ENCODE measurements at places on chromosomes 5 and 9.

DNA sequence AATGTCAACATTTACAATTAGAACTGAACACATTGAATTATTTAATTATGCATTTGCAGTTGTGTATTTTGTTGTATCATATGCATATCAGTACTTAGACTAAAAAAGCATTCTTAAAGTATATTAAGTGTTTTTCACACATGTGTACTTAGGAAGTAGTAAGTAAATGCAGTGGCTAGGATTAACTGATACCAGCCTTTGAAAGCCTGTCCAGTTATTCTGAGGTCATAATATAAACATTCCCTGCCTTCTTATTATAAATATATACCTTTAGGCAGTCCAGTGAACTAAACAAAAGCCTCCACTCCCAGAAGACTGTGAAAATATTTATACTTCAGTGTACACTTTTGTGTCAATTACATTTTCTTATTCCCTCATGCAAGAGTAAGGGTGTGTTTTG is 83.8 kb downstream of the TLE4 start:
- DNase-seq, result no peak

DNA sequence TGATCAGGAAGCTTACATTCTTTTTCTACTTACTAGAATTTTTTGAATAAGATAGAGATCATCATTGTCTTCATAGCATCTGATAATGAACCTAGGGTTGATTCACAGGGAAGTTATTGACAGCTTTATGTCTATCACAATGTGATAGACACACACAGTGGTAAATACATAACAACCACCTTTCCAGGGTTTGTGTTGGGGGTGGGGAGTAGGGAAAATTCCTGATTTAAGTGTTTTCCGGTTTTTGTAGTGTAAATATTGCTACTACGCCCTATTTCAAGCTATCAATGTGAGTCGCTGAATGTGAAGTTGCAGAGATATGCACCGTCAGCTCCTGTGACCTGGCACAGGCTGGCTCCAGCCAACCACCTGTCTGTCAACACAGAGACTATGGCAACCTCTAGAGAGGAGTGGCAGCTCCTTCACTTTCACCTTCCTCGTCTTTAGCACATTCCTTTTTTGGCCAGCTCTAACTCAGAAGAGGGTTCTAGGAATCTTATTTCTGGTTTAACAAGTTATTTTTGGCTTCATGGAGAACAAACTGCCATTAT is 224.9 kb downstream of the MAT2B start:
- no peak for DNase-seq

GRCh38 chr5:91418158-91418557 is 35.0 kb upstream of the ARRDC3 start:
- no peak for DNase-seq

DNA sequence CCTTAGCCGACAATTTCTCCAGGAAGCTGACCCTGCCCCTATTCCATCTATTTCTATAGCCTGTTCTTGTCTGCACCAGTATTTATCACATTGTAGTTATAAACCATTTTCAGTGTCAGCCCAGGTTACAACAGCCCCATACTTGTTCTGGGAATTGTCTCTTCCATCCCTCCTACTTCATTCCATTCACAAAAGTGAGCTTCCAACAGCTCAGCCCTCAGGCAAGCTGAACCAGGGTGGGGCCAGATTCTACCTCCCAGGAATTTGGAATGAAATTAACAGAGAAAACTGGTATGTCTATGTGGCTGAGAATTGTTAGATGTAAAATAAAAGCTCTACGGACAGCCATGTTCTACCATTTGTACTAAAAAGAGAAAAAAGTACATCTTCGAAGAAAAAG is 36.1 kb downstream of the STRBP start:
- DNase-seq, result no peak

DNA sequence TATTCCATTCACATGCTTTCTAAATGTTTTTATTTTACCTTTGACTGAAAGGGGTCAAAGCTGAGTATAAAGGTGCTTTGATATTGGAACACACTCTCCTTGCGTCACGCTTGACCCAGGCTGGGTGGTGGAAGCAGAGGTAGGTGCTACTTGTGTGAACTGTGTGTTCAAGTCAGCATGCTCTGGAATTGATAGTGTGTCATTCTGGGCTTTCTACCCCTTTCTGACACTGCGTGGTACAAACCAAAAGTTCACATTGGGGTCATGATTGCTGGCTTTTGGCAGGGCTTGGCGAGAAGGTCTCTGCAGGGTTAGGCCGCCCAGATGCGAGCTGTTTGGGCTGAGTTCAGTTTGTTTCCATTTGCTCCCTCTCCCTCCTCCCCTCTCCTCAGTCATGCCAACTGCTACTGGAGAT is 131.8 kb downstream of the ADAMTSL1 start:
- no peak for DNase-seq

DNA sequence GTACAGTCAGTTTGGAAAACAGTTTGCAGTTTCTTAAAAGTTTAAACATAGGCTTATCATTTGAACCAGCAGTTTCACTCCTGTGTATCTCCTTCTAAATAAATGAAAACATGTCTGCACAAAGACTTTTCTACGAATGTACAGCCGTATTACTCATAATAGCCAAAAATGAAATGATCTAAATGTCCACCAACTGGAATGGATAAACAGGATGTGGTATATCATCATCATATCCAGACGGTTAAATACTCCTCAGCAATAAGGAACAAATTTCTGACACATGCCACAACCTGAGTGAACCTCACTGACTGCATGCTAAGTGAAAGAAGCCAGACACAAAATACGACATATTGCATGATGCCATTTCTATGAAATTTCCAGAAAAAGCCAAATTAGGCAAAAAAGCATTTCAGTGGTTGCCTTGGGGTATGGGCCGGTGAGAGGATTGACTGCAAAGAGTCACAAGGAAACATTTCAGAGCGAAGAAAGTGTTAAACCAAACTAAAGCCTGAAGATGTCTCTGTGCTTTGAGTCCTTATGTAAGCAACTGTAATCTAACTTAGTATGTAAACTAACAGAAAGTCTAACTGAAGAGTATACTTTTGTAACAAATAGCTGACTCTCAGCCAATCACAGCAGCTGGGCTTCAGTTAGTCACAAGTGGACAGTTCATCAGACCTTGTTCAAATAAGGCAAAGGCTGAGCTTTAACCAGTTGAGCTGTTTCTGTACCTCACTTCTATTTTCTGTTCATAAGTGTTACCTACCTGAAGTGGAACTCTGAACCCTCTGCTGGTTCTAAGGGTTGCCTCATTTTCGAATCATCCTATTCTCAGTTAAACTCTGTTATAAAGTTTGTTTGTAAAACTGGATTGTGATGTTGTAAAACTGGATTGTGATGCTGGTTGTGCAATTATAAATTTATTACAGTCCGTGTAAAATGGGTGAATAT is 65.2 kb downstream of the TRIO start:
- no peak for DNase-seq

DNA sequence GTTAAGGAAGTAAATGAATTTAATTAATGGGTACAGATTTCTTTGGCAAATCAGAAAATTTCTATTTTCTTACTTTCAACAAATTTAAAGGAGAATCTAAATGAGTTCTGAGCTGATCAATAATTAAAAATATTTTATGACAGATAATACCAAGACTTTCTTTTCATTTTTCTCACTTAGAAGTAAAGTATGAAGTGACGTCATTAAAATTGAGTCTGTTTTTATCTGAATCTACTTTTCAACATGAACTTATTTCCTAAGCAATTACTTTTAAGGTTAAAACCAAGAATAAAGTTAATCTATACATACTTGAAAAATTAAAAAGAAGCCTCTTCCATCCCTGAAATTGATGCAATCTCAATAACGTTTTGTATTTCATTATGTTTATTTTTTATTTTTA is 552.8 kb upstream of the ST8SIA4 start:
- DNase-seq, result no peak

DNA sequence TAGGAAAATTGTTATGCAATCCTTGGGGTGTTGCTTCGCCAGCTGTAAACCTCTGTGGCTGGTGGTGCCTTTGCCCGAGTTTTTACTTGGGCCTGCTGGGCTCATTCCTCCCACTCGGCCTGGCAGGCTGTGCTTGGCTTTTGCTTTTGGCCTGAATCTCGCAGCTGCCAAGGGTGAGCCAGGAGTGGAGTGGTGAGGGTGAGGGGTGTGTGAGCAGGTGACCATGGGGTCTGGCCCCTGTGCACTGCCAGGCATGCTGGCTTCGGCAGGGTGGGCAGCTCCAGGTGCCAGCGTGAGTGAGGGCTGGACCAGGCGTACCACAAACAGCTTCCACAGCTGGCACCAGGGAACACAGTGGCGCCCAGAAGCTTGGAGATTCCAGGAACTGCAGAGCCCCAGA is 12.6 kb upstream of the DHFR start:
- DNase-seq, result no peak

DNA sequence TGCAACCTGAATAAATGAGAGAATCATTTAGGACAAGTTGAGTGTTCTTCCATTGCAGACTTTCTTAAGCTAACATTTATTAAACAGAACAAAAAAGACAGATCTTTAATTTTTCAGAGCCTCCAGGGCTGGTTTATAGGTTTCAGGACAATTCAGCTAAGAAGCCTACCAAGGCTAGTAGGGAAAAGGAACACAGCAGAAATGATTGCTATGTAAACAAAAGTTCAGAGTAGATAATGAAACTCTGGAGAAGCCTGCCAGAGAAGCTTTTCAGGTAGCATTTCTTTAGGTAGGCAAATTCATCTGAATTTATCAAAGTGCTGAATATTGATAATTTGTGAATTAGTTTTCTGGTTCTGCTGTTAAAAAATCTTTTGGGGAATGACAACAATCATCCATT is 264.2 kb downstream of the DEPDC1B start:
- no peak for DNase-seq

DNA sequence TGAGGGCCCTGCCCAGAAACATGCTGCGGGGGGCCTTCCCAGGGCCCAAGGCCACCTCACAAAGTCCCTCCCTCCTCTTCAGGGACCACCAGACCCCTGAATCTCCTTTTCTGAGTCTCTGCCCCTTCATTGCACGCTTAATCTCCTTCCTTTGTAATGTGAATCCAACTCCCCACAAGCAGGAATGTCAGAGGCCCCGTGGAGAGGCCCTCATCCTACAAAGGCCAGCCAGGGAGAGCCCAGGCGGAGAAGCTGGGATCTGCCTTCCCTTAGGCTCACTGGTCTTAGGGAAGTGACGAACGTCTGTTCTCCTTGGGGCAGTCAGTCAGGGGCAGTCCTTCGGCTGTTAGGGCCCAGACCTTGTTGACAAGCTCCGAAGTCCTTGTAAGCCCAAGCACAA is 2.3 kb downstream of the SMIM33 start:
- no peak for DNase-seq

DNA sequence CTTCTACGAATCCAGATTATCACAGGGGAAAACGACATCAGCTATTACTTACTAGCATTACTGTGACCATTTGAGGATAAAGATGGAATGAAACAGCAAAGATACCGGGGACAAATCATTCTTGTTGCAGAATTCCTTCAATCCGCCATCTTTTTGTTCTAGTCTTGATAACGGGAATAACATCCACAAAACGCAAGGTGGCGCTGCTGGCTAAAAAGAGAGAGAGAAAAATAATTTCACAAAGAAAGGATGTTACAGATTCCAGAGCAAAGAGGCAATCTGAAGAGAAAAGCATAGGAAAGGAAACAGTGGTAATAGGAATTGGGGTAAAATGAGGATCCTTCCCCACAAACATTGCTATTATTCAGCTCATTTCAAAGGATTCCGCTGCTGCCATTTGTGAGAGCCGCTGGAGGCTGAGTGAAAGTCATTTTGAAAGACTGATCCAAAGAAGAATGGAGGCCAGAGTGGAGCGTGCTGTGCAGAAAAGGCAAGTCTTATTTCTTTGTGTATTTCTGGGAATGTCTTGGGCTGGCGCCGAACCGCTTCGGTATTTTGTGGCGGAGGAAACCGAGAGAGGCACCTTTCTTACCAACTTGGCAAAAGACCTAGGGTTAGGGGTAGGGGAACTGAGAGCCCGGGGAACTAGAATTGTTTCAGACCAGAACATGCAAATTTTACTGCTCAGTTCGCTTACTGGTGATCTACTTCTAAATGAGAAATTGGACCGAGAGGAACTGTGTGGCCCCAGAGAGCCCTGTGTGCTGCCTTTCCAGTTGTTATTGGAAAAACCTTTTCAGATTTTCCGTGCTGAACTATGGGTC is at the start of gene PCDHB7:
Gene PCDHB7, plus strand, starts transcription at position 264 of the 824 bp plus-strand sequence. Its CDS starts 192 bp downstream, at position 456.
- DNase-seq, result no peak

- no peak for DNase-seq
Measured at GRCh38 chr5:104628911-104629310, 1066.3 kb upstream of the NUDT12 start.

DNA sequence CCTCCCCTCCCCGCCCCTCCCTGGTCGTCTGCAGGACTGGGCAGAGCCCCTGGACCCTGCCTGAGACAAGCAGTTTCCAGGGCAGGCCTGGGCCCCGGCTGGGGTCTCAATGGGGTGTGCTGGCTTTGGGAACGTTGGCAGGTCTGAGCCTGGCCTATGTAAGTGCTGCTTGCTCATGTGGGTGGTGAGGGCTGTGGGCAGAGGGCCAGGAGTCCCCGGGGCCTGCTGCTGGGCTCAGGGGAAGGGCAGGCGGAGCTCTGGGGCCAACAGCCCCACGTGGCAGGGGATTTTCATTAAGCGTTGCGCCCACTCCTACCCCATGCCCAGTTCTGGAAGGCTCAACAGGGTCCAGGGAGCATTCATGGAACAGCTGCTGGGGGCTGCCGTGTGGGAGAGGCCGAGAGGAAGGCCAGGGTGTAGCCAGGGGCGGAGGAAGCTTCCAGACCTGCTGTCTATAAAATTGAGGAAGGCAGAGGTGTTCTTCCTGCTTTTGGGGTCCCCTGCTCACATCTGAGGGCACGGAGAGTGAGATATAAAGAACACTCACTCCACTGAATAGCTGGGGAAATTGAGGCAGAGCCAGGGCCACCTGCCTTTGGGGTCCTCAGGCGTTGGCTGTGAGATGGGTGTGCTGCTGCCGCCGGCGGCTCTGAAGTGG is 32.5 kb downstream of the RXRA start:
- DNase-seq, result no peak

DNA sequence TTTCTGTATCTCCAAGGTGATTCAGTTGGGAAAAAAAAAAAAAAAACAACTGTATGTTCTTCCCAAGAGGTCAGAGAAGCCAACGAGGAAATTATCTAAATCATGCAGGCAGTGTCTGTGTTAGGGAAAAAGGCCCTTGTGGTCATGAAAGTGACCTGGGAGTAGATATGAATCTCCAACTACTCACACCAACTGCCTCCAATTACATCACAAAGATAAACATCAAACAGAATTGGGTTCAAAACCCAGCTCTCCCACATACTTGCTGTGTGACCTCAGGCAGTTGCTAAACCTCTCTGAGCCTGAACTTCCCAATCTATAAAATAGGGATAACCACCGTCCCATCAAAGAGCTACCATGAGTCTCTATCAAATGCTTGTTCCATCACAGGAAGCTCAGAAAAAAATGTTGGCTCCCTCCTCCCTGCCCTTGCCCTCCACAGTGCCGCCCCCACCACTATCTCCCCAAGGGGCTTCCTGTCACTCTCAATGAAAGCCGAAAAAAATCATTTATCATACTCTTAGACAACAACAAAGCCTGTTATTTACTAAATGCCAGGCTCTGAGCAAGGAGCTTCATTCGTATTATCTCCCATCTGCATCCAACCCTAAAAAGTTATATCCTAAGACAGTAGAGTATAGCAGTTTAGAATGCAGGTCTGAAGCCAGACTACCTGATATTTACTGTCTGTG is 42.9 kb downstream of the CDK5RAP2 start:
- DNase-seq, result no peak

Data from stimulated activated CD8-positive, alpha-beta memory T cell treated with anti-CD3 and anti-CD28 coated beads, Interleukin-7, amount 100 ng/mL, for 24 hours (primary cell).